ENCODE measurements at places on chromosomes 2 and 18. TPM values are rescaled to one million over a fixed set of nuclear protein-coding genes. Genes with fewer than 3 reads are reported as not detected.

DNA sequence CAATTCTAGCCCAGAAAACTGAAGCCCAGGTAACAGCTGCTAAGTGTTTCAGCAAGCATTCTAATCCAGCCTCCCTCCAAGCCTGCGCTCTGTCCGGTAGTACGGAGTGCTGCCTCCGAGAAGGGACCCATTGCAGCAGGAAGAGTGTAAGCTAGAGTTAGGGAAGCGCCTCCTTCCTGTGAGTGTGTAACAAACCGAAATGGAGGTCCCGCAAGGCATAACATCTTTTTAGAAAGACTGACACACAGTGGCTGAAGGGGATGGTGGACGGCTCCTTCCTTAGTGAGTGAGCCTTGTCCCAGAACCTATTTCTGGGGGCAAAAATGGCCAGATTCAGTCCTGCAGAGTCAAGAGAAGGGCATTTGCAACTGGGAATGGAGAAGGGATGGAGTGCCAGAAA, 12.2 kb downstream of the PKDCC start:
- no peak for DNase-seq

IL1RN gene
- 0.77 TPM for total RNA-seq

- DNase-seq: no peak
Measured at GRCh38 chr18:32040936-32041335, 22.3 kb downstream of the RNF125 start.

- DNase-seq: no peak
Measured at GRCh38 chr2:69740502-69740951, 1.4 kb upstream of the ANXA4 start.

- DNase-seq: no peak
Measured at GRCh38 chr2:31413025-31413424, 1.5 kb downstream of the XDH start.

HAT1 gene
- 27.9 TPM for total RNA-seq

TMEM182 gene
- 0.29 TPM for total RNA-seq

DNA sequence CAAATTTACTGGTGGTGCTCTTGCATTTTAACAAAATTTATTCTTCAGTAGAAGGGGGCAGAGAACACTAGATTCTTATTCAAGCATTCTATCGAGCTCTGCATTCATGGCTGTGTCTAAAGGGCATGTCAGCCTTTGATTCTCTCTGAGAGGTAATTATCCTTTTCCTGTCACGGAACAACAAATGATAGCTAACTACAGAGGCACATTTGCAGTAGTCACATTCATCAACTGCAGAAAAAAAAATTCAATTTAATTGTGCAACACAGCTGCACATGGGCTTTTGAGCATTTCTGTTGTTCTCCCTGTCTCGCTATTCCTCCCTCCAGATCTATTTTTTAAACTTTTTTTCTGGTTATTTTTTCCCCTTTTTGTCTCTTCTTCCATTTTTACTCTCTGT, 13.0 kb upstream of the DLX1 start:
- no peak for DNase-seq

DNA sequence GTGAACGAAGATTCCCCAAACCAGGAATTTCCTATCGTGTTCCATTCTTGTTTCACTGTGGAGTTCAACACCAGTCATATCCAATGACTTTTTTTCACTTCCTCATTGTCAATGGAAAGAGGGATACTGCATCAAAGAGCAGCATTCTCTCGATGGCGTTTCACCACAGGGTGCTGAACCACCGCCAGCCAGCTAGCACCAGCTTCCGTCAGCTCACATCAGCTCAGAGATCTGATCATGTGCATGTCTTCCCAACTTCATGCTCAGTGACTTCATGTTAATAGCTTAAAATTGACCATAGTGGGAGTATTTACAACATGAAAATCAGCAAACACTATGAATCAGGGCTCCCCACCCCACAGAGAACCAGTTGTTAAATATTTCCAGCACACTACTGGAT, 359.9 kb downstream of the TNS1 start:
- DNase-seq: no peak

- DNase-seq: no peak
Measured at GRCh38 chr18:48892146-48892855, 58.5 kb downstream of the SMAD7 start.
